Hepatic stellate cell (primary cell): ENCODE measurements at places on chromosomes 5 and 9.

DNA sequence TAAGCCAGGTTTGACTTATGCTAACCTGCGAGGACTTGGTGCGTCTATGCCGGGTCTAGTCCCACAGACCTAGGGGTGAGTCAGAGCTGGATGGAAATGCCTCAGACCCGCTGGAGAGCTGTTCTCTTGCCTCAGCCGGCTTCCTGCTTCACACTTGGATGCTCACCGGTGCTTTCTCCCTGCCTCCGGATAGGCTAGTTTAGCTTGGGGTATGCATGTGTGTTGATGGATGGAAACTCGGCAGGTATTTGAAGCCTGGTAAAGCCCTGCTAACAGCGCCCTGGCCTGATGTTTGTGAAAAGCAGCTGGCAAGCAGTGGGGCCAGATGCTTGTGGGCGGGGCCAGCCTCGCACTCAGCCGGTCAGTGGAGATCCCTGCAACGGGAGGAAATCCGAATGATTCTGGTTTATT, 29.3 kb downstream of the PRRC2B start:
- peak; percentile 88 for DNase-seq

DNA sequence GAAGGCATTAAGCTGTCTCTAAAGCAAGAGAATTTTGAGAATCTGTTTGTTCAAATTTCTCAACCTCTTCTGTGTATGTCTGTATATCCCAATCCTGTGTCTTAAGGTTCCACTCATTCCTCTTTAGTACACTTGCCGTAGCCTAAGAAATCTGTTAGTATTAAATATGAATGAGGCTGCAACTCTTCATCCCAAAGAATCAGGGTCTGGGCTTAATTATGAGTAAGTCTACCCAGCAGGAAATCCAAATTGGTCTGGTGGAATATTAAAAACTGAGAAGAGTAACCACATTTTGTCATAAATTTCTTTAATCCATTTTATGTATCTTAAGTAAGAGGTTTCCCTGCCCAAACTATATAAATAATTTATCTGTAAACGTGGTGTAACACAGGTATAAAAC, 1171.2 kb downstream of the CDH12 start:
- DNase-seq, result no peak

DNA sequence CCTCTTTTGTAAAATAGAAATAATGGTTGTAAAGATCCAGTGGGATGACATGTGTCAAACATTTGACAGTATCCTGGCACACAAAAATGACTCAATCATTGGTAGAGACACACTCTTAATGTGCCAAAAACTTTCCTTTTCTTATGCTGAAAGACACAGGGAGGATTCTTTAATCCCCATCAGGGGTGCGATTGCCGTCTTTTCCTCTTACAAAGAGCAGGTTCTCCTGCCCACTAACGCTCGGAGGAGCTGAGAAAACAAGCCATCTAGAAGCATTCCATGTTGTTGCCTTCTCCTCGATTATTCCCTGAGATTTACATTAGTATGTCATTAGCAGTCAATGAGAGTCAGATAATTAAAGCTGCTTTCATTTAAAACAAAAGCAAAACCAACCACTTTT, 342.6 kb upstream of the CCNH start:
- DNase-seq, result no peak

DNA sequence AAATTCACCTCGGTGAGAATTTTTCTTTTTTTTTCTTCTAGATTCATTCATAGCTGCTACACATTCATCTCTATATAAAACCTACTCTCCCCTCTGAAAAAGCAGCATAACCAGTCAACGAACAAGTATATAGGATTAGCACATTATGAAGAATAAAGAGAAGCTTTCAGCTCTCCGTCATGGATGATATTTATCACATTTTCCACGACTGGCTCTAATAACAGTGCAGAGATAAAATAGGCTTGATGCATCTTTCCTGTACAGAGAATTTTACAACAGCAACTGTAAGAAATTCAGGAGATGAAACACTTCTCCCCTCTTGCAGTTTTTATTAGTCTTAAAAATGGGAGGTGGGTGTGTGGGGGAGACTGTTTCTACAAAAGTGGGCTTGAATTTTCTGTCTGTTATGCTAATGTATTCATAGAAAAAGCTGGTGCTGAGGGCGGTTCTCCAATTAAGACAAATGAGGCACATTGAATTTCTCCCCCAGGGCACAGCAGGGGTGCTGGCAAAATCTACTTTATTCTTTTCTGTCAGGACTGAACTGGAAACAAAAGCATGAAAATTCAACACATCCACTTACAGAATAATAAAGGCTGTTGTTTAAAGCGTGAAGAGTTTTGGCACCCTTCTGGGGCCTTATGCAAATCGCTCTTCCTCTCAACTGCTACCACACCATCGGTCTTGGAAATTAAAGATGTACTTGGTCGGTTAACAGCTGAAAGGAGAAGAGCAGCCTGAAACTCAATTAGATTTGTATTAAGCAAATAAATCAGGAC, 233.9 kb upstream of the ZNF608 start:
- no peak for DNase-seq

GRCh38 chr5:88509403-88509802, 240.8 kb upstream of the TMEM161B start:
- DNase-seq, result no peak

DNA sequence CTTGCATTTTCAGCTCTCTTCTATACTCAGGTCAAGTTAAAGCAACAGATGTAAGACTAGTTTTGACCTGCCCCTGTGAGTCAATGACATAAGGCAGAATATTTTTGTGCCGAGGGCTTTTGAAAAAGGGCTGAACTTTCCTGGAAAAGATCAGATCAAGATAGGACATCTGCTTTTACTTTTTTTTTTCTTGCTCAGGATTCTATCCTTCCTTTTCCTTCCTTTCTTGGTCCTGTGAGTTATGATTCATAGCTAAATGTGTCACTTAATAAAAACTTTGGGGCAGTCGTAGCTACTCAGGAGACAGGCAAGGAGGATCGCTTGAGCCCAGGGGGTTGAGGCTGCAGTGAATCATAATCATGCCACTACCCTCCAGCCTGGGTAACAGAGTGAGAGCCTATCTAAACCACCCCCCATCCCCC, 84.3 kb upstream of the BRINP1 start:
- DNase-seq, result no peak

GRCh38 chr9:109097146-109097545, 22.6 kb downstream of the TMEM245 start:
- no peak for DNase-seq

DNA sequence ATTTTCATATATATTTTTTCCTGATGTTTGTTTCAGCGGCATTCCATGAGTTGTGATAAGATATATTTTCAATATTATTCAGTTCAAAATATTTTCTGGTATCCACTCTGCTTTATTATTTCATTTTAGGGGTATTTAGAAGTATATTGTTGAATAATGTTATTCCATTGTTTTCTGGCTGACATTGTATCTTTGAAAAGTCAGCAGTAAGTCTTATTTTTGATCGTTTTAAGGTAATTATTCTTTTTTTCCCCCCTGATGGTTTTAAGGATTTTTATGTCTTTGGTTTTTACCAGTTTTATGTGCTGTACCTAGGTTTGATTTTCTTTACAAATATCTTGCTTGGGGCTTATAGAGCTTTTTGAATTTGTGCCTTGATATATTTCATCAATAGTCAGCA, 6.6 kb upstream of the GLRA1 start:
- no peak for DNase-seq

- no peak for DNase-seq
Measured at GRCh38 chr9:74330487-74331214, 166.5 kb upstream of the RORB start.

DNA sequence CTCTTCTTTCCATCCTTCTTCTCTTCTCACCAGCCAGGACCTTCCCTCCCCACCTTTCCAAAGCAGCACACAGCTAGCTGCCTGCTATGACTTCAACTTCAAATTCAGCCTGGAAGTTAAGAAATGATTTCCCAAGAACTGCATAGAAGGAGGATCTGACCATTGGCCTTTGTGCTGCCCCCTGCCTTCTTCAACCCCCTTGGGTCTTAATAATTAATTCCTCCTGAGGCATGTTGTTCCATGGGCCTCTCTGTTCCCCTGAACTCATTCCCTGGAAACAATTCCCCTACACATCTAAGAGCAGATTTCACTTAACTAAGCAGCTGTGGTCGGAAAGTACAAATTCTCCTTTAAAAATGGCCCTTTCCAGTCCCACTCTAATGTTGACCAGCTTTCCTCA, 62.4 kb downstream of the ADAMTS12 start:
- DNase-seq, result no peak

GRCh38 chr5:6439588-6440550, 8.8 kb upstream of the UBE2QL1 start:
- no peak for DNase-seq

DNA sequence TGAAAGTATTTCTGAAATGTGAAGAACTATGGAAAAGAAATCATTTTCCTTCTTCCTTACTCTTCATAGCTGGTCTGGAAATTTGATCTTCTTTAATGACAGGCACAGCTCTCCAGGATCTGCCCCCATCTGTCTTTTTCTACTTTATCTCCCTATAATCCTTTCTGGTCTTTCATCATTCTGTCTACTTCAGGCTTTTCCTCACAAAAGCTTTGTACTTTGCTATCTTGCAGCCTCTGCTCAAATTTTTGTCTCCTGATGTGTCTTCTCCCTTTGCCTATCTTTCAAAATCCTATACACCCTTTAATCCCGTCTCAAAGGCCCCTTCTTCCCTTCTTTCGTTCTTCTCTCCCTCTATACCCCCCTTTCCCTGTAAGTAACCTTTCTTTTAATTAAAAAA, 114.9 kb upstream of the ATP10B start:
- DNase-seq, result no peak

DNA sequence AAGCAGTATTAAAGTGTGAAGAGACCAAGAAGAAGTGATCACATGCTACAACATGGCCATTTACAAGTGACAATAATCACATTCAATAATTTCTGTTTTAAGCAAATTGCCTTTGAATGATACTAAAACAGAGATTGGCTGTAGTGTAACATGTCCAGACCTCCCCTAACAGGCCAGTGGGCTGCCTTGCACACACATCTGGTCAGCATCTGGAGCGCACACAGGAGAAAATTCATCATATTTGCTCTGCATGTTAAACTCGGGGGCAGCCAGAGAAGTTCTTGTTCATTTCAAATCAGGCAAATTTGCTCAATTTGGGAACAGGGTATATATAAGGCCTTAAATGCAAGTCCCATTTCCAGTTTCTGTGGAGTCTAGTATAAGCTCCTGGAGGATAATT, 111.1 kb upstream of the FBXL7 start:
- no peak for DNase-seq

- DNase-seq, result no peak
Measured at GRCh38 chr9:27888661-27889295, 315.5 kb upstream of the C9orf72 start.

DNA sequence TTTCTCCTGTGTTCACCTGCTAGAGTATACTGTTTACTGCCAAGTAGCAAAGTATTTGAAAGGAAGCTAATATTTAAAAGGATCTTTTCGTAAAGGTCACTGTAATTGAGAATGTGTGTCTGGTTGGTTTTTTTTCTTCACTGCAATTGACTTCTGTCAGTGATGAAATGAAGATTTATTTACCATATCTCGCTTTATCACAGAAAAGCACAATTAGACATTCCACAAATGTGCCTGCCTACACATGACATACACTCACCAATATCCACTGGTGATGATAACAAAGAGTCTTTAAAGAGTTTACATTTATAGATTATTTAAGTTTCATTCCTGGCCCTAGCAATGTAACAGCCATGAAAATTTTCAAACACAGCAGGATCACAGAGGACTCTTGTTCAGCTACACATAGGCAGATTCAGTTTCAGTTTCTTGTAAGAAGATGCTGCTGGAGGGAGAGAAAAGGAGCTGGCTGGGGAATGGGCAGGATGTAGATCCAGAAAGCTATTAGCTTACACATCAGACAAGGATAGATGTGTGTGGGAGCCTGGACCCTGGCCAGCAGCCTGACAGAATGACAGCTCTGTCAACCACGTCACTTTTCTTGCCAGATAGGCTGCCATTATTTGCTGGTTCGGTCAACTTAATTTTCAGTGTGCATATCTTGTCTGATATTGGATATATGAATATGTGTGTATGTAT, 104.0 kb downstream of the GDNF start:
- no peak for DNase-seq

DNA sequence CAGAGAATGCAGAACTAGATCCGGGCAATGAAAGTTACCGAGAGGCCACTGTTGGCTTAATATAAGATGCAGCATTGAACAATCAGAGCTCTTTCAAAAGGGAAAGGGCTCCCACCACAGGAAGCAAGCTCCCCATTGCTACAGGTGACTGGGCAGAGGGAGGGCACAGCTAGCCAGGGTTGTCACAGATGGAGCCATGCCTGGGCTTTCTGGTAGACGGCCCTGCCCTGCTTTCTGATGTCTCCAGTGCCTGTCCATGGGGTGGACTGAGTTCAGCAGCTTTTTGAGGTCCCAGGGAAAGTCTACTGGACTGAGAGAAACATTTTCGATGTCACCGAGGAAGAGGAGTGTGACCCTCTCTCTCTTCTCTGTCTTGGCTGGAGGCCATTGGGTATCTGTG, 14.1 kb downstream of the RGS3 start:
- DNase-seq, result no peak

- no peak for DNase-seq
Measured at GRCh38 chr5:114367029-114367428, 5.2 kb downstream of the KCNN2 start.

- DNase-seq, result no peak
Measured at GRCh38 chr9:112705768-112706427, 12.0 kb downstream of the INIP start.

- DNase-seq, result peak; percentile 56
Measured at GRCh38 chr5:154714266-154714986, 40.8 kb upstream of the LARP1 start.

DNA sequence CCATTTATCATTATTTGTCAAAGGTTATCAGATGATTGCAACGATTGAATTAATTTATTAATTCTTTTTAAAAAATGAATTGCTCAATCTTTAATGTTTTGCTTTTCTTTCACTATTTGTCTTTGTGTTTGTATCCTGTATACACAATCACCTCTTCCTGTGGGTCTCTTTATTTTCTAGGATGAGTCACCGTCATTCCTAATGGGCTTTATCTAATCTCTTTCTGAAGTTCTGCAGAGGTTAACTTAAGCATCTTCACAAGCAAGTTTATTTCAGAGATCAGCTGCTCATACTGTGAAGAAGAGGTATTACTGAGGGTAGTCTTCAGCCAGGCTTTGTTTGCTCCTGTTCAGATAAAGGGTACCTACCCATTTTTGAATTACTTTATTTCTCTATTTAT, 323.9 kb downstream of the NNT start:
- DNase-seq, result no peak

DNA sequence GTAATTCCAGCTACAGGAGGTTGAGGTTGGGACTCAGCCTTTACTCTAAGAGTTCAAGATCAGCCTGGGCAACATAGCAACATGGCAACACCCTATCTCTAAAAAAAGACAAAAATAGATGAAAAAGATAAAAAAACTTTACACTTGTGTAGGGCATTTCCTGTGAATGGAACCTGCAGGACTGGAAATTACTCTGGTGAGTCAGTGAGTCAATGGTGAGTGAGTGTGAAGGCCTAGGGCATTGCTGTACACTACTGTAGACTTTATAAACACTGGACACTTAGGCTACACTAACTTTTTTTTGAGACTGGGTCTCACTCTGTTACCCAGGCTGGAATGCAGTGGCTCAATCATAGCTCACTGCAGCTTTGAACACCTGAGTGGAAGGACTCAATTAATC, 19.5 kb upstream of the ARSI start:
- DNase-seq, result no peak
